ENCODE measurements at places on chromosomes 4 and X.

- DNase-seq, result peak; percentile 16
Measured at GRCh38 chrX:8738588-8739189, 6.8 kb upstream of the ANOS1 start.

GRCh38 chr4:132865458-132865857 lies 283.6 kb upstream of the PCDH10 start:
- no peak for DNase-seq

DNA sequence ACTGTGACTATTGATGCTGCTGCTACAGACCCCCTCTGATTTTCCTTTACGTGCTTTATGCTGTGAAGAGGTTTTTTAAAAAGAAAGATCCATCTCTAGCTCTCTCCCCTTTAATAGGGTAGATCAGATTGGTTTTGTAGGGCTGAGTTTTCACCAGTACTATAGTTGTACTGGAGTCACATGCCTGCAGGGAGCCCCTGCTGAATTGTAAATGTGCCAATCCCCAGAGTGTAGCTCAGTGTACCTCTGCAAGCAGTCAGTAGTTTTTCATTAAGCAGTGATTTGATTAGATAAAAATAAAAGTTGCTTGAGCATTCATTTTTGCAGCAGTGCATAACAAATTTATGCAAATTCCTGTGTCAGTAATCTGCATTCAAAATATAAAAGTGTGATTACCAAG lies 179.2 kb downstream of the IL1RAPL2 start:
- DNase-seq, result no peak

DNA sequence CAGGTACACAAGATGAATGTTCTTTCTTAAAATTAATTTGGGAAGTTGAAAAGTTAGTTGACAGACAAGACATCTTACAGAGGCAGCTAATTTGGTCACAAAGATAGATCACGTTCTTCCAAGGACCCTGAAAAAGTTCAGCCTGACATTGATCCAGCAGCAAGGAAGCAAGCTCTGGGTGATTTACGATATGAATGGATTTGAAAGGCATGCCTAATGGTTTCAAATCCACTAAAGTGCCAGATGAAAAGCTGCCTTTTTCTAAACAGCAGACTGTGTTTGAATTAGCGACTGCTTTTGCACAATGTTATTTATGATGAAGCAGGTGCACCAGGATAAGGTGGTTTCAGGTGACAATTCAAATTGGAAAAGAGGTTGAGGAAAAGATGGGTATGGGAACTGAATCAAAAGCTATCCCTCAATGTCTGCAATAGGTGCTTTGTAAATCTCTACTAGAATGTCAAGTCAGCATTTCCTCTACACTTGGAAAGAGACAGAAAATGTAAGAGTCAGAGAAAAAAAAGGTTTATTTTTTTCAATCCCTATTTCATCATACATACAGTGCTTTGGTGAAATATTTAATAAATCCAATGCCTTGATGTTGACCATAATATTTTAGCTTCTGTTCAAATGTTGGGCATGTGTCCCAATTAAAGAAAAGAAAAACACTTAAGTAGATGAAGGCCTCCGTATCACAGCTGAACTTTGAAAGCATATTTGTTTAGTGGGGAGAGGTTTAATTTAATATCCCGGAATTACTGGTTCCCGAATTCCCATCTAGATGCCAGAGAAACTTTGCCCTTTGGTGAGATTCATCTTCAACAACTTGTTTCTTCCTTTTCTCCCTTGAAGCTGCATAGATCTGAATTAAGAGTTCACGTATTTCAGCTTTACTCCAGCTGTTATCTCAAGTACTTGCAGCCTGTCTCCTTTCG lies 6.0 kb downstream of the RASGEF1B start:
- no peak for DNase-seq

GRCh38 chrX:71396576-71396975 lies 30.4 kb downstream of the TAF1 start:
- DNase-seq, result no peak

GRCh38 chr4:2583092-2583491 lies 46.6 kb downstream of the FAM193A start:
- no peak for DNase-seq

- no peak for DNase-seq
Measured at GRCh38 chrX:130636277-130636676, 234.5 kb downstream of the RBMX2 start.

DNA sequence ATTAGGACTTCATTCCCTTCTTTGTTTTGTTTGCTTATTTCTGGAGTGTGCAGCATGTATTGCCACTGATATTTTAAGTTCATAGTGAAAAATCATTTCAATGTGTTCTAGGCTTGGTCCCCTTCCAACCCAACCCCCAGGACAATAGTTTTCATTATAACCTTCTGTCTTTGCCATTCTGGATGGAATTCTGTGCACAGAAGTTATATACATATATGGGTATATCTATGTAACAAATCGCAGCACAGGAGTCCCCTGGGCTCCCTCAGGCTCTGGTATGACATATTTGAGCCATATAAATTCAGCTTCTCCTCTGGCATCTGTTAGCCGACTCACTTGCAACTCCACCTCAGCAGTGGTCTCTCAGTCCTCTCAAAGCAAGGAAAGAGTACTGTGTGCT lies at the start of gene TNMD:
TNMD (plus strand) TSS at position 326 of the 400 bp plus-strand sequence. CDS start 83 bp downstream, outside the sequence.
- DNase-seq, result no peak

DNA sequence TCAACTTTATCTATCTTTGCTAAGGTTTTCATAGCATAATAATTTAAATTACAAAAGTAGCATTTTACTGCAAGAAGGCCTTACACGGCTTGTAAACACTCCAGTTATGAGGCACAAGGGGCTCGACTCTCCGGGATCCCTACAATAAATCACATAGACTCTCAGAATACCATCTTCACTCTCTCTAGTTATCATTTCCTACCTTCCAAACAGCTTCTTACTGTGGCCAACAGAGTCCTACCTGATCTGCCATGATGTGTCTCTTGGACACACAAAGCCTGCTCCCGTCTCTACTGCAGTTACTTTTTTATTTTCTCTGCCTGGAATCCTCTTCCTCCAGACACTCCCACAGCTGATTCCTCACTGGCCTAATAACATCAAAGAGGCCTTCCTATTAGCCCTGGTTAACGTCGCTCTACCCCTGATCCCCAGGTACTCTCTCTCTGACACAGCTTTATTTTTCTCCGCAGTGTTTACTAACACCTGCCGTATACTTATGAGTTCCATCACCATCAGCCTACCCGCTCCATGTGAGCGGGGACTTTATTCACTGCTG lies 559.6 kb upstream of the DIPK2B start:
- no peak for DNase-seq

DNA sequence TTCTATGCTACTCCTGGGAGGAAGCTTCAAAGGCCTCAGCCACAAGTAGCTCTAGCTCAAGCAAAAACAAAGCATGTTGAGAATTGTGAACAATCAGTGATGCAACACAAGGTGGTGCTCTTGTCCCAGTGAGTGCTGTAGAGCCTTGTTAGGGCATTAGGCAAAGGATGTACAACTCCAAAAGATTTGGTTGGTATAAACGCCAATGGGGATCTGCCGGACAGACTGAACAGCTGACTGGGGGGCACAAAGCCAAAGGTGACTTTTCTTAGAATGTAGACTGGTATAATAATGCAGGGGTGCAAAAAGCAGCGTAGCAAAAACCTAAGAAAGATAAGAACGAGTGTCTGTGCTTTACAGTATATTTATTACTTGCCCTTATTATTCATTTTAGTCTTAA lies 62.6 kb upstream of the ALB start:
- peak; percentile 75 for DNase-seq

DNA sequence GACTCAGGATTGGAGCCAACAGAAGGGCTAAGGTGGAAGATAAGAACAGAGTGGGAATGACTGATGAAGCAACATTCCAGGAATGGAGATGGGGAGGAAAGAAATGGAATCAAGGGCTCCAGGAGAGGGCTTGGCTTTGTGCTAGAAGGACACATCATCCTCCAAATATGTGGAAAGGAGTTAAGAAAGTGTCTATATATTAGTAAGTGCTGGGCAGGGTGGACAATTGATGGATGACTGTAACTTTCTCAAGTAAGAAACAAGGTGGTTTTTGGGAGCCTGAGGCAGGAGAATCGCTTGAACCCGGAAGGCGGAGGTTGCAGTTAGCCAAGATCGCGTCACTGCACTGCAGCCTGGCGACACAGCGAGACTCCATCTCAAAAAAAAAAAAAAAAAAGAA lies 71.6 kb upstream of the NFKB1 start:
- peak; percentile 74 for DNase-seq

- DNase-seq, result no peak
Measured at GRCh38 chr4:2141022-2141761, 82.1 kb downstream of the NAT8L start.

DNA sequence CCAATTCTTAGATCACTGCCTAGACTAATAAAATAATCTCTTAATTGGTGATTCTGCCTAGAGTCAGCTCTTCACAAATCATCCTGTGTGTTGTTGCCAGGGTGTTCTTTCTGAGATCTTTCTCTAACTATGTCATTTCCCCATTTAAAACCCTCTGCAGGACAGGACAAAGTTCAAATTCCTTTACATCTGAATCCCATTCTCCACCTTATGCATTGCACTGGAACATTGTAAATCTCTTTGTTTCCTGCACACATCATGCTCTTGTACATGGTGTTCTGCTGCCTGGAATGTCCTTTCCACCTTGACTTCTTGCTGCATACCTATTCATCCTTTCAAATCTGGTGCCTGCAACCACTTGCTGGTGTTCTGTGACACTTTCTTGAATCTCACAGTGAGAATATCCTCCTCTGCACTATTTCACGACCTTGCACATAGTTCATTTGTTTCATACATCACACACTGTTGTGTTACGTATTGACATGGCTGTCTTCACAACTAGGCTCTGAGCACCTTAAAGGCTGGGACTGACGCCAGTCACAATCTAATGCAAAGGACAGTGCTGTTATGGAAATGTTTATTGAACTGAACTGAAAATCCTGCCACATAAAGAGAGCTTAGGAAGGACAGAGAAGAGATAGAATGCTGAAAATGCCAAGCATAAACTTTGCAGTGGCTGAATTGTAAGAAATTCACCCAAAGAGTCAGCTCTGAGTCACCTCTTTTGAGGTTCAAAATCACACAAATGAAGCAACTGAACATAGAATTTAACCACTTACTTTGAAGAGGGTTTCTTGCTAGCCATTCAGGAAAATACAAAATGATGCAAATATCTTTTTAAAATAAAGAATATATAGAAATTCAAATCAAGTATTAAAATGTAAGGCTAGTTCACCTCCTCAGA lies 26.4 kb upstream of the SMIM14 start:
- no peak for DNase-seq

DNA sequence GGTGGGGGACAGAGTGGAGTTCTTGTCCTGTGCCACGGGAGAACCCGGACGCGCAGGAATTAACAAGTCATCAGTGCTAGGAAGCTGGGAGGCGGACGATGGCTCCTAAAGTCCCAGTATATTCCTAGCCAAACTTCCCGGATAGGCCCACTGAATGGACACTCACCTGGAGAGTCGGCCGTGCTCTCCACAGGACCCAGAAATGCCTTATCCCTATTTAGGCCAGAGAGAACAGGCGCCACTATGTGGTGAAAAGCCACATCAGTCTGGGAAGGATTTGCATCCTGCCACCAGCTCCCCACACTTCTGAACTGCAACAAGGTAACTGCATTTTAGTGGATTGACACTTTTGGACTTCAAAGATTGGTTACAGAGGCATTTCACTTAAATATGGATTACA lies 1.1 kb downstream of the CFAP299 start:
- peak; percentile 35 for DNase-seq

GRCh38 chr4:78569306-78569821 lies 17.8 kb downstream of the ANXA3 start:
- DNase-seq, result peak; percentile 47

Measured in H4 (cell line).